ENCODE measurements at places on chromosomes 2 and 18. TPM values are rescaled to one million over a fixed set of nuclear protein-coding genes. Genes with fewer than 3 reads are reported as not detected.

Gene MFSD2B
- not detected for polyA plus RNA-seq

Gene OTOF
- polyA plus RNA-seq, result 0.55 TPM

Gene IL1F10
- not detected for polyA plus RNA-seq

Gene RAB17
- polyA plus RNA-seq, result not detected

Gene CNDP1
- polyA plus RNA-seq, result not detected

Gene TPGS2
- polyA plus RNA-seq, result 69.5 TPM

Gene RNF152
- not detected for polyA plus RNA-seq

Gene LHCGR
- polyA plus RNA-seq, result not detected

Gene VWC2L
- polyA plus RNA-seq, result not detected

Gene IL36RN
- not detected for polyA plus RNA-seq

Gene FBXO41
- not detected for polyA plus RNA-seq

Gene DPYSL5
- not detected for polyA plus RNA-seq

Gene EMX1
- polyA plus RNA-seq, result not detected

Gene TCF7L1
- not detected for polyA plus RNA-seq

Measured in CD4-positive, alpha-beta memory T cell (primary cell).